ENCODE measurements at places on chromosomes 1 and 21. TPM values are rescaled to one million over a fixed set of nuclear protein-coding genes. Genes with fewer than 3 reads are reported as not detected.

ST6GALNAC3 gene
- total RNA-seq, result 1.6 TPM

TMEM269 gene
- 0.20 TPM for total RNA-seq

KCNK1 gene
- total RNA-seq, result 0.24 TPM

TNFRSF4 gene
- total RNA-seq, result 0.59 TPM

HAO2 gene
- not detected for total RNA-seq

TBX19 gene
- 1.8 TPM for total RNA-seq

TMEM69 gene
- 17.2 TPM for total RNA-seq

NGF gene
- total RNA-seq, result 41.4 TPM

KRTAP15-1 gene
- total RNA-seq, result not detected

ZBTB8A gene
- 11.8 TPM for total RNA-seq

FNDC5 gene
- 4.6 TPM for total RNA-seq

RBM11 gene
- total RNA-seq, result not detected

CCDC27 gene
- total RNA-seq, result not detected

ANGPTL1 gene
- 4.7 TPM for total RNA-seq

DLGAP3 gene
- 0.22 TPM for total RNA-seq

CYP4Z1 gene
- total RNA-seq, result not detected

ZFYVE9 gene
- 20.9 TPM for total RNA-seq

THEM5 gene
- not detected for total RNA-seq

EFNA1 gene
- total RNA-seq, result 10.9 TPM

SLC45A1 gene
- 2.9 TPM for total RNA-seq

SLC25A34 gene
- total RNA-seq, result 0.90 TPM

USP21 gene
- 15.7 TPM for total RNA-seq

TMEM240 gene
- total RNA-seq, result 3.6 TPM

PLEKHN1 gene
- total RNA-seq, result 0.38 TPM

RPS6KC1 gene
- 22.9 TPM for total RNA-seq

ANKRD34A gene
- total RNA-seq, result 2.0 TPM

ATAD3C gene
- total RNA-seq, result 1.4 TPM

CRP gene
- not detected for total RNA-seq

SHE gene
- total RNA-seq, result 0.10 TPM

TRIM67 gene
- total RNA-seq, result 2.9 TPM

ATP1A2 gene
- 2.9 TPM for total RNA-seq

PROK1 gene
- total RNA-seq, result not detected

OR2L3 gene
- total RNA-seq, result not detected

FAM177B gene
- total RNA-seq, result not detected

ITGB2 gene
- total RNA-seq, result 1.4 TPM

KIF2C gene
- 6.2 TPM for total RNA-seq

MYBPH gene
- not detected for total RNA-seq

PKN2 gene
- total RNA-seq, result 26.1 TPM

BATF3 gene
- 3.7 TPM for total RNA-seq

STYXL2 gene
- total RNA-seq, result 10.5 TPM

DMAP1 gene
- total RNA-seq, result 29.1 TPM

KCNQ4 gene
- 3.0 TPM for total RNA-seq

DIRAS3 gene
- 0.36 TPM for total RNA-seq

HPCAL4 gene
- total RNA-seq, result not detected

LENEP gene
- total RNA-seq, result 0.72 TPM

SLC5A3 gene
- 47.6 TPM for total RNA-seq

OPRD1 gene
- total RNA-seq, result 0.10 TPM

SPTA1 gene
- total RNA-seq, result not detected

ACTN2 gene
- 0.28 TPM for total RNA-seq

GBP3 gene
- 14.3 TPM for total RNA-seq

NHLH1 gene
- total RNA-seq, result 0.18 TPM

DIO1 gene
- not detected for total RNA-seq

SUSD4 gene
- 0.85 TPM for total RNA-seq

CCDC190 gene
- total RNA-seq, result 1.5 TPM

SMCP gene
- not detected for total RNA-seq

ZSWIM5 gene
- 0.51 TPM for total RNA-seq

SNX7 gene
- total RNA-seq, result 34.0 TPM

UBE4B gene
- 51.9 TPM for total RNA-seq

All from chondrocyte (in vitro differentiated cells).